Renal cortex interstitium (tissue), 15 donors: ENCODE measurements at places on chromosomes 5 and 9. TPM values are rescaled to one million over a fixed set of nuclear protein-coding genes. Genes with fewer than 3 reads are reported as not detected.

- no peak for DNase-seq
Measured at GRCh38 chr5:8943301-8943700, 602.6 kb downstream of the SEMA5A start.

Gene NUDT12
- 29.6 TPM for polyA plus RNA-seq

- DNase-seq = peak; percentile 58
Measured at GRCh38 chr9:136011703-136012496, 50.7 kb upstream of the UBAC1 start.

DNA sequence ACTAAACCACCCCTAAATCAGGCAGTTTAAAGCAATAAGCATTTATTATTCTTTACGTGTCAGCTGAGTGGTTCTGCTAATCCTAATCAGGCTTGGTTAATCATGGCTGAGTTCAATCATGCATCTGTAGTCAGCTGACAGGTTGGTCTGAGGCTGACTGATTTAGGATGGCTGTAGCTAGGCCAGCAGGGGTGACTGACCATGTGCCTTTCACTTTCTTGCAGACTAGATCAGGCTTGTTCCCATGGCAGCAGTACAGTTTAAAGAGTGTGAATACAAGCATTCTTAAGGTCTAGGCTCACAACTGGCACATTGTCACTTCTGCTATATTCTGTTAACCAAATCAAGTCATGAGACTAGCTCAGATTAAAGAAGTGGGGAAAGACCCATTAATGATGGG lies 16.1 kb upstream of the MPDZ start:
- DNase-seq = no peak

Gene PCDHGC4
- polyA plus RNA-seq = 3.6 TPM

DNA sequence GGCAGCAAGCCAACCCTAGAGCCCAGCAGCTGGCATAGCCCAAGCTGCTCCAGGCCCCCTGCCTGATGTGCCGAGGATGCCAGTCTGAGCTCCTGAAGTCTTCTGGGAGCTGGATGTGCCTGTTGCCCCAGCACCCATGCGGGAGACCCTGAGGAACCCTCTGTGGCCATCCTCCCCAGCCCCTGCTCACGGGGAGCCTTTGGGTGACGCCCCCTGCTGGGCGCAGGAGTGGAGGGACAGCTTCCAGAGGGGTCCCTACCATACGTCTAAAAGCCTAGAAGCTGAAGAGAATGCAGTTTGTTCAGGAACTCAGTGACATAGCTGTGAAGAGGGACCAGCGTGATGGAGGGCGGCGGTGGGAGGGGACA lies 33.1 kb upstream of the MVB12B start:
- no peak for DNase-seq

- no peak for DNase-seq
Measured at GRCh38 chr5:33048315-33048714, 337.2 kb downstream of the NPR3 start.

GRCh38 chr5:5343568-5343967 lies 78.9 kb upstream of the ICE1 start:
- DNase-seq = no peak

DNA sequence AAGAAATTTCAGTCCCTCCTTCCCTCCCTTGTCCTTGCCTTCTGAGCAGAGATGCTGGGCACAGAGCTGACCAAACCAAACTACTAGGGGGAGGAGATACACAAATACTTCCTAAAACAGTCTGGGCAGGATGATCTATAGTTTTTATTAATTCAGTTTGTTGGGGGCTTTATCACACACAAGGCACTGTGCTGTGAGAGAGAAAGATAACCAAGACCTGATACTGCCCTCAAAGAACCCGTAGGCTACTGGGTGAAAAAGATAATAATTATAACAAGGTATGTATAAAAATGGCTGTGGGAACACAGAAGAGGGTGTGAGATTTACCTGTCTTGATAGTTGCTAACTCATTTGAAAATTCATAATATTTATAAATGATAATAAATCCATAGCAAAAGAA lies 354.7 kb downstream of the NDUFS4 start:
- DNase-seq = no peak

Gene SPATA24
- polyA plus RNA-seq = 11.5 TPM

- no peak for DNase-seq
Measured at GRCh38 chr5:73692981-73693380, 67.0 kb downstream of the ARHGEF28 start.

DNA sequence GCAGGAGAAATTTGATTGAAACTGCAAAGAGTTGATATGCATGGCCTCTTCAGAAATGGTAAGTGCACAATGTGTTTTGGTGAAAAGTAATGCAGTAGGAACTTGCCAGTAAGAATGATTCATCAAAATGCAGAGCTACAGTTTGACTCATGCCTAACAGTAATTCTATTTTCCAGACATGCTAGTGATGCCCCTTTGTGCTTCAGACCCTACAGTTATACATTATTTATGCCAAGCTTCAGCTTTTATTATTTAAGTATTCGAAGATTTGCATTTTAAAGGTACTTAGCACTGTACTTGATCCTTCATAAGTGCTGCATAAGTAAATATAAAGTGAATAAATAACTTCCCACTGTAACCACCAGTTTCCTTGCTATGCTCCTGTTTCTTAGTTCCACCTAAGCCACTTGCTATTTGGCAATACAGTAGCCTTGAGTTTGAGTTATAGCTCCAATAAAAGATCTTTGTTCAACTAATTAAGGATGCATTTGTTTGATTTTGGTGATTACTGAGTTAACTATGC lies 3.6 kb upstream of the SPATA31E1 start:
- DNase-seq = no peak

Gene NFIB
- polyA plus RNA-seq = 22.1 TPM

Gene UBTD2
- 54.4 TPM for polyA plus RNA-seq

Gene ANXA2R
- 1.4 TPM for polyA plus RNA-seq

Gene SCGB3A1
- 0.89 TPM for polyA plus RNA-seq

DNA sequence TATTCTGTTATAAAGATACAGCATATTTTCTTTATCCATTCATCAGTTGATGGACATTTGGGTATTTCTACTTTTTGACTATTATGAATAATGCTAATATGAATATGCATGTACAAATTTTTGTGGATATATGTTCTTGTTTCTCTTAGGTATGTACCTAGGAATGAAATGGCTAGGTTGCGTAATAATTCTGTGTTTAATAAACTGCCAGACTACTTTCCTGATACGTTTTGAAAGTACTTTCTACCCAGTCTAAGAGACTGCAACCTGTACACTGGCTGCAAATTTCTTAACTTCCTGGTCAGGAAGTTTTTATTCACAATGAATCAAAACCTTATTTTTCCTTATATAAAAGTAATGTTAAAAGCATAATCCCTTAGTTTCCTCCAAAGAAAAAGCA lies 93.9 kb upstream of the STARD4 start:
- no peak for DNase-seq

DNA sequence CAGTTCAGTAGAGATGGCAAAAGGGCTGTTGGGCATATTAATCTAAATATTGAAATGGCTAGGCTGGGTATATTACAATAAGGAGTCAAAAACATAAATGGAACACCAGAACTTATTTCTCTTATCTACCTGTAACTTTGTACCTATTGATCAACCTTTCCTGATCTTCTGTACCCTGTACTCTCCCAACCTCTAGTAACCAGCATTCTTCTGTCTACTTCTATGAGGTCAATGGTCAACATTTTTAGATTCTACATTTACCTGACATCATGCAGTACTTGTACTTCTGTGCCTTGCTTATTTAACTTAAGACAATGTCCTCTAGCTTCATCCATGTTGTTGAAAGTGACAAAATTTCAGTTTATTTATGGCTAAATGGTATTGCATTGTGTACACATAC lies 467.3 kb downstream of the TAF11L14 start:
- DNase-seq = no peak

DNA sequence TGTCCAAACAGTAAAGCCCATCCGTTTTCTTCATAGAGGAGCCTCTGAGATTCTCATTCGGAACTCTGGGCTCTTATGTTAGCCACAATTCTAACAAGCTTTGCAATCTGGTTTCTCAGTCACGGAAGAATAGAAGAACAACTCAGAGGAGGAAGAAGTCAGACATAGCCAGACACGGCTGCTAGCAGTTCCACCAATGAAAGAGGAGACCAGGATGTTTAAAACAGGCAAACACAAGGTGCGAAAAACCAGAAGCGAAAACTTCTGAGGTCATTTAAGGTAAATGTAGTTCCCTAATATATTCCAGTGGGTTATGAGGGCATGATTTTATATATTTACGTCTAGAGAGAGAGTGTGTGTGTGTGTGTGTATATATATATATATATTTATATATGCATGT lies 34.1 kb upstream of the GDNF start:
- DNase-seq = no peak

GRCh38 chr5:116876240-116876840 lies 301.7 kb upstream of the SEMA6A start:
- no peak for DNase-seq

DNA sequence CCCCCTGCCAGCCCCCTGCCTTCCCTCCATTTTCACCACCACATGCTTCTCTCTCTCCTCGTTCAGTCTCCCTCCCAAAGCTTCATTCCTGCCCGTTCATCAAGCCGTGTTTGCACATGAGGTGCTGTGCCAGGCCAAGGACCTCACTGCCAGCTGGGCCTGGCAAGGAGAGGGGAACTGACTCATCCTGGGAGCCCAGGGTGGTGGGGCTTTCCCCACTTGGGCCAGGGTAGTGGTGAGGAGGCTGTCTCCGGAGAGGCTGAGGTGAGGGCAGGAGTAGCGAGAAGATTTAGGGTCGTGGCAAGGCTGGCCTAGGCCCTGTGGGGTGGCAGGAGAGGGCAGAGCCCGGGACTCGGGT lies 30.4 kb upstream of the NOTCH1 start:
- no peak for DNase-seq

DNA sequence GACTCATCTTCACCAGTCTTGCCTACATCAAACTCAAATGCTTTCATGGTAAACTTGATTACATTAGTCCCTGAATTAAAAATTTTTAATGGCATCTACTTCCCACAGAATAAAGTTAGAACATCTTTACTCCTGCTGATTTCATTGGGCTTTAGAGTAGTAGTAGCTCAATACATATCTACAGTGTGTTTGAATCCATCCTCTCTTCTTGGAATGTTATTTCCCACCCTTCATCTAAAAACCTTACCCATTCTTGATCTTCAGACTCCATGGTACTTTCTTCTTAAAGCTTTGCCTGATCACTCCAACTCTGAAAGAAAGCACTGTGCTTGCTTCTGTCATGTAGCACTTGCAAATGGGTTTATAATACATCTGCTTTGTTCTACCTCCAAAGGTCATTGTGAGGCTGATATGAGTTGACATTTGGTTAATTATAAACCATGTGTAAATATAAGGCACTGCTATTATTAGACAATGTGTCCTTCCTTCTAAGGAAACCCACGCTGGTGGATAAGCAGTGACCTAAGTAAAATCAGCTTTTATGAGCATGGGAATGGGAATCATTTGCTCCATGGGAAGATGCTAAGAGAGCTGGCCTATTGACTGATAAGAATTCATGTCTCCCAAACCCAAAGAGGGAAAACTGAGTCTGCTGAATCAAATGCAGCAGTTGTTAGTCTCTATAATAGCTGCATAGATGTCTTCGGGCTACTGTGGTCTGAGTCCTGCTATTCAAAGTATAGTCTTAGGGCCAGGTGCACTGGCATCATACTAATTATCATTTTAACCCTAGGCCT lies 7.5 kb upstream of the PRLR start:
- no peak for DNase-seq

Gene BHMT2
- polyA plus RNA-seq = 42.3 TPM

DNA sequence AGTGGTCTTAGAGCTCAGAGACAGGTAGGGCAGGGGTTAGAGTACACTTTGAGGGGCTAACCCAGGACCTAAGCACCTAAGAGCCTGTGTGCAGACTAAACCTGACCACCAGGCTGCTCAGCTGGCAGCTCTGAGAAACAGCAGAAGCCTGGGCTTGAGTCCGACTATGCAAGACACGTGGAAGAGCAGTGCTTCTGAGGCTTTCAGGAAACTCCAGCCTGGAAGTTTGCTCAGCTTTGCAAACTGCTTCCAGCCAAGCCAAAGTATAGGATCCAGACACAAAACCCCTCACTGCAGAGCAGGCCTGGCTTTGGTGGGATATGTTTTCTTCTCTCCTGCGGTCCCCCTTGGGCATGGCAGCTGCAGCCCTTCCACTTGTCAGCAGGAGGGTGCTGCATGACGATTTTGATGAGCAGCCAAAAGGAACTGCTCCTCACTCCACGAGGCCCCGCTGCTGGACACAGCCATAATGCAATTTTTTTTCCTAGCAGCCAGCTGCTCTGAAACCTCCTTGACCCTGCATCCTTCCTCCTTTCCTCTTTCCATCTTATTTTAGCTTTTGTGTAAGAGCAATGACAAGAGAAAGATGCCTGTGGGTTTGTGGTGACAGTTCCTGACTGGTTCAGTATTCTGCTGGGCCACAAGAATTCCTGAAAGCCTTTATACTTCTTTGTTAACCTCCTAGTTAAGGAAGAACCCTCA lies 123.1 kb downstream of the LIFR start:
- DNase-seq = peak; percentile 74

Gene SOHLH1
- polyA plus RNA-seq = not detected

DNA sequence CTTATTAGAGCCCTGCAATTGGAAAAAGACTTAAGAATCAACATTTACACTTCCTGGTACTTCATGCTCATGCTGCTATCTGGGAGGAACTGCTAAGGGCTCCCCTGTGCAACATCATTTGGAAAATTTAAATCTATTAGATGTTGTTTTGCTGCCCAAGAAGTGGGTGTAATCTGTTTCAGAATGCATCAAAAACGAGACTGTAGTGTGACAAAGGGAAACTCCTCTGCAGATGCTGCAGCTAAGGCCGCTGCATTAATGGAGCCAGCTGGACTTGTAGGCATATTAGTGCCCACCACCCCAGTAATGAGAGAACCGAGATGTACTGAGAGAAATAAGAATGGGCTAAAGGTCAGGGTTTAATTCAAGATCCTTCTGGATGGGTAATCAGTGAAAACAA lies 11.1 kb upstream of the PAIP1 start:
- no peak for DNase-seq

- no peak for DNase-seq
Measured at GRCh38 chr5:54620141-54620933, 102.8 kb downstream of the SNX18 start.

DNA sequence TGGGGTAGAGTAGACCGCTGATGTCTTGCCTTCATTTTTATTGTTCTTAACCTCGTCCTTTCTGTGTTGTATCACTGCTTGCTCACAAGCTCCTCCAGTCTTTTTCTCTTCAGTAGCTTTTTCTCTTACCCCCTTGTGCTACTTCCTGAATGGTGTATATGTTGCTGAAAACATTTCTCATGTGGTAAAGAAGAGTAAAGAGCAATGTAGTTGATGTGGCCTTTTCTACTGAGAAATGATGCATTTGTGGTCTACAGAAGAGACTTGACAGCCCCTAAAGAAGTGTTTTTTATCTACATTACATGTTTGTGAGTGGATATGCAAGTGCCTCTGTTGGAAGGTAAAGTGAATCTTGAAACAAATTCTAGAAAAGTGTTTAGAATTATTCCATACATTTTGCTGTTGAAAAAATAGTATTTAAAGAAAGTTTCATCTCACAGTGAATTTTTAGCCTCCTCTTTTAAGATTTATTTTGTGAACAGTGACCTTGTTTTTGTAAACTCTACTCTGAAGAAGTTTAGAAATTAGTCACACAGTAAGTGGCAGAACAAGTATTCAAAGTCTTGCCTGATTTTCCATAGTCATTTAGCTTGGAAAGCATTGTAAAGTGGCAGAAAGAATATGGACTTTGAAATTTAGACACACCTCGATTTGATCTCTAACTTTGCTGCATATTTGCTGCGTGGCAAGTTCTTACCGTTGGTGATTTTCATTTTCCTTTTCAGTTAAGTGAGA lies 17.4 kb downstream of the CDC42SE2 start:
- no peak for DNase-seq

Gene SH3PXD2B
- 37.7 TPM for polyA plus RNA-seq
